ENCODE measurements at places on chromosomes 5 and 9.

DNA sequence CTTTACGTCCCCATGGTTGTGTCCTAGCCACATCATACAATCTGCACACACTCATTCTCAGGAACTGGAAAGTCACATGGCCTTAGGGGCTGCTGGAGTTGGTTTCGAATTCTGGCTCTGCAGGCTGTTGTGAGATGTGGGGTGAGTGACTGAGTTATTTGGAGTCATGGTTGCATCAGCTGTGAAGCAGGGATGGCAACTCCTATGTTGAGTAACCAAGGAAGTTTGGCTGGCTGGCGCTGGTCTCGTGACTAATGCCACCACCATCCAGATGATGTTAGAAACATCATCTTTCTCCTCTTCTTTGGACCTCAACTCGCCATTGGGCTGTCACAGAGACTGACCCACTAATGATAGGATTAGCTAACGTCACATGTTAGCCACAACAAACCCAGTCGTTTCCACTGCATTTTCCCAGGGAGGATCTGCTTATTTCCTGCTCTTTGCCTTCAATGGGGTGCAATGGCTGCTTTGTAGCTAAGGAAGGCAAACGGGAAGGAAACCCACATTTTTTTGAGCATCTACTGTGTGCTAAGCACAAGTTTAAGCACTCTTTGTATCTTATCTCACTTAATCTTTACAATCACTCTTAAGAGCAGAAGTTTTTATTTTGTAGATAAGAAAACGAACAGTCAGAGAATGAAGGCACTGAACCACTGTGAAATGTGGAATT, 78.1 kb upstream of the UBTD2 start:
- no peak for DNase-seq

- no peak for DNase-seq
Measured at GRCh38 chr5:14579731-14580397, 1.7 kb upstream of the OTULINL start.

- no peak for DNase-seq
Measured at GRCh38 chr5:80697100-80697499, 42.3 kb upstream of the DHFR start.

GRCh38 chr5:179759581-179760551, 27.2 kb downstream of the MAML1 start:
- no peak for DNase-seq

DNA sequence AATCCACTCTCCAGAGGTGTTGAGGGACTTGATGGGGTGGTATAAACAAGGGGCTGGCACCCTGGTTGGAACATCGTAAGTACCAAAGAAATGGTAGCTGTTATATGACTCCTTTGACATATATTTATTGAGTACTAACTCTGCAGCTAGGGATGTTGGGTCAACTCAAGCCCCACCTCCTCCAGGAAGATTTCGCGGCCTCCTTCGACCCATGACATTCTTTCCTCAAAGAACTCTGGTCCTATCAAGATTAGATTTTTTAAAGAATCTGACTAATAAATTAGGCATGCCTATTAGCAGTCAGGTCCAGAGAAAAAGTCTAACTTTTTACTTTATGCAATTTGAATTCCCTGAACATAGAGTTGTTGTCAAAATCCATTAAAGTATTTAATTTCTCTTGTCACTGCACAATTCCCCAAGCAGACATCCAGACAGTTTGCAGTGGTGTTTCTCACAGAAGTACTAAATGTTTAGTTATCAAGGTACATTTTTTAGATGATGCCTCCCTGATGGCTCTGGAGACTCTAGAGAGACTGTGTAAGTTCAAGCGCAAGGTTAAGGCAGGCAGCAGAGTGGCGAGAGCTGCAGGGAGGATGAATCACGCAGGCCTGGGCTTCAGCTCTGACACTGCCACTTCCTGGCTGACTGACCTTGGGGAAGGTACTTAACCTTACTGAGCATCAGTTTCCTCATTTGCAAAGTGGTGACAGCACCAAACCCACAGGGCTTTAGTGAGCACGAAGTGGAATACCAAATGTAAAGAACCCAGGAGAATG, 209.6 kb downstream of the TTLL11 start:
- DNase-seq: no peak

DNA sequence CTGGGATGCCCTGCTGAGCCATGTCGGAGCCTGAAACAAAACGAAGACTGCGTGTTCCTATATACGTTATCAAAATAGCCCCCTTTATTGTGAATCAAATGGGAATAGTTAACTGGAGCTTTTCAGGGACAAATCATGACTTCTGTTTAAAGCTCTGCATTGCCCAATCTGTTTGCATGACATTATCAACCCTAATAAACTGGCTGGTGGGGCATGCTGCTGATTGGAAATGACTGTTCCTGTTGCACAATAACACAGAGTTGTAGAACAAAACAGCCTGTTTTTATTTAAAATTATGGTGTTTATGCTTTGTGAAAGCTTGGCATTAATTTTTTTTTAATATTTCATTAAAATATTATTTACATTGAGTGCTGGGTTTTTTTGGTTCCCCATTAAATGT, 215.5 kb downstream of the TMEM167A start:
- no peak for DNase-seq

DNA sequence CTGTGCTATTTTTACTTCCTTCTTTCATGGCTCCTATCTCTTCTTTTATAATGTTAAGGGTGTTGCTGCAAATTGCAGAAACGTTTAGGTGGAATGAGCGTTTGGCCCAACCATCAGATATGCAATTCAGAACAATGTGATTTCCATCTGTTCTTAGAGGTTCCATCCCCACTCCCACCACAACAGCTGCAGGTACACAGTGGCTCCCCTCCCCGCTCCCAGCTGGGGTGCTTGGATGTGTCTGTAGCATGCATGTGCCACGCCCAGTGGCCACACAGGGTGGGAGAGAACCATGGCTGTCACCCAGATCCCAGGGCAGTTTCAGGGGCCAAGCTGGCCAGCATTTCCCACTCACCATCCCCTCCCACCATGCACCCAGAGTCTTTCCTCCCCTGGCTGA, 62.2 kb downstream of the ACTL7B start:
- DNase-seq: no peak

DNA sequence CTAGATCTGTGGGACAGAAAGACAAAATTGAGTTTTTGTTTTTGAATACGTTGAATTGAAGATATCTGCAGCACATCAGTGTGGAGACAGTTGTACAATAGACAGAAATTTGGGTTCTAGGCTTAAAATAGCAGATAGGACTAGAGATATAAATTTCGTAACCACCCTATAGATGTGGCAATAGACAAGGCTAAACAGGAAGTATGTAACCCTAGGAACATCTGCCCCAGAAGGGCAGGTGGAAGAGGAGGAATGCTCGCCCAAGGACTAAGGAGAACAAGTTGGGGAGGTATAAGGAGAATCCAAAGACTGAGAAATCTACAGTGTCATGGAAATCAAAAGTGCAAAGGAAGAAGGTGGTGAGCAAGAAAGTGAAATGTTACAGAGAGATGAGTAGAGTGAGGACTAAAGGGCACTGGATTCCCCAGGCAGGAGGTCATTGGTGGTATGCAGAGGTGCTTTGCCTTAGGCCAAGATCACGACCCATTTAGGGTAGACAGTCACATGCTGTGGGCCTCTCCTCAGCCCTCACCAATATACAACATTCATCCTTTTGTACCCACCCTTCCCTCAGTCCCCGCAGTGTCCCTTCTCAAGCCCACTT, 109.1 kb upstream of the ELL2 start:
- DNase-seq: no peak

- no peak for DNase-seq
Measured at GRCh38 chr9:70451765-70452164, 37.3 kb upstream of the KLF9 start.

GRCh38 chr5:31638345-31638744, 586 bp upstream of the PDZD2 start:
- no peak for DNase-seq

GRCh38 chr5:83632874-83633273, 87.8 kb downstream of the HAPLN1 start:
- no peak for DNase-seq

DNA sequence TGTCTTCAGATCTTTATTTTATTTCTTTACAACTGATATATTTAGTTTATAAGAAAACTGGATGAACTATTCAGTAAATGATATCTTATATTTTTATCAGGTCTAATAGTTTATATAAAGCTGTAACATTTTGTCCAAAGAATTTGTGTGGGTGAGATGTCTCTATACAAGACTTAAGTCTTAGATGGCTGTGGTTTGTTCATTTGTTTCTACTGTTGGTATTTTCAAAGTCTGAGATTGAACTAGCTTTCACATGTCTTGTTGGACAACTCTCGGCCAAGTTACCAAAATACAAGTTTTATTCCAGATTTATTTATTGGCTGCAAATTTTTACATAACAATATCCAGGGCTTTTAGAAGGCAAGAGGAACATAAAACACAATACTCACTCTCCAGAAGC, 286.0 kb downstream of the NR2F1-AS1 start:
- DNase-seq: no peak

DNA sequence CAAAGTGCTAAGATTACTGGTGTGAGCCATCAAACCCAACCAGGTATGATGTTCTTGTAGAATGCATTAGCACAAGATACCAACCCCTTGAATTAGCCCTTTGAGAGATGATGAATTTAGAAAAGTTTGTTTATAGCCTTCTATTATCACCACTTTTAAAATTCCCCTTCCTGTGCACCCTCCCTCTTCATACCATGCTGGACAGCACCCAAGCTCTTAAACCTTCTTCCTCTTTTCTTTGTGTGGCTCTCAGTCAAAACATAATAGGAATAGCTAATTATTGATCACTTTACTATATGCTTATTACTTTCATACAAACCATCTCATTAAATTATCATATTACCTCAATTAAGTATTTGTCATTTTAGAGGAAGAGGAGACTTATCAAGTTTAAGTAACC, 87.6 kb upstream of the TMED7 start:
- no peak for DNase-seq

GRCh38 chr5:32602906-32603305, 17.5 kb downstream of the SUB1 start:
- no peak for DNase-seq

- DNase-seq: no peak
Measured at GRCh38 chr9:755454-756381, 85.8 kb upstream of the DMRT1 start.
